ENCODE measurements at places on chromosomes 13 and 19.

GRCh38 chr19:43726736-43727592 lies 11.1 kb downstream of the IRGC start:
- no peak for DNase-seq

- DNase-seq = no peak
Observed at GRCh38 chr19:30375553-30376031, 3.4 kb downstream of the ZNF536 start.

GRCh38 chr19:485583-486236 lies 10.6 kb upstream of the MADCAM1 start:
- no peak for DNase-seq

- no peak for DNase-seq
Observed at GRCh38 chr13:44040070-44040817, 160.5 kb downstream of the LACC1 start.

- DNase-seq = no peak
Observed at GRCh38 chr19:7953060-7953459, 9.6 kb upstream of the TIMM44 start.

GRCh38 chr19:29401712-29402421 lies 123.9 kb upstream of the VSTM2B start:
- DNase-seq = no peak

- no peak for DNase-seq
Observed at GRCh38 chr19:7657131-7657751, 11.6 kb upstream of the RETN start.

DNA sequence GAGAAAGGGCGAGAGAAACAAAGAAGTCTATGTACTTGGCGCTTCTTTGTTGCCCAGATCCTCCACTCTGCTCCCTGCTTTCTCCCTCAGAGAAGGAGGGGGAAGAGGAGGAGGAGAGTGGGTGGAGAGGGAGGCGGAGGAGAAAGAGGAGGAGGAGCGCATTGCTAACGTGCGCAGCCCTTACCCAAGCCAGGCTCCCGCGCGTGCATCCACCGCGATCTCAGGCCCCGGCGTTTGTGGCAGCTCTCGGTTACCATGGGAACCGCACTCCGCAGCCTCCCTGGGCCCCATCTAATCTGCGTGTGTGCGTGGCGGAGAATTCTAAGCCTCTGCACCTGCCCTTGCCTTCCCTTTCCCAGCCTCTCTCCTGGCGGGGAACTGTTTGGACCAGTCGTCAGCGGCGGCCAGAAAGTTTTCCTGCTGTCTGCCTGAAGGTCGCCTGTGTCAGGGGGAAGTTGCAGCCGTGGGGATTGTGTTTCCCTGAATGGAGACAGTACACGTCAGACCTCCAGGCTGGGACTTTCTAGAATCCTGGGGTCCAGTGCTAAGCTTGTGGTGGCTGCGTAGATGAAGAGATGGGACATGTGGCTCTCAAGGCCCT lies at the start of gene ERICH6B:
ERICH6B (minus strand) TSS at position 239 of the 601 bp plus-strand sequence. CDS start 18,734 bp downstream, outside the sequence.
- peak; percentile 18 for DNase-seq

- no peak for DNase-seq
Observed at GRCh38 chr13:49776871-49777270, 15.6 kb downstream of the KPNA3 start.

Measured in NCI-H774 (cell line).